ENCODE measurements at places on chromosomes 12 and 14.
A peak's percentile ranks its signal among the peaks of the same experiment; 100 is the strongest.

DNA sequence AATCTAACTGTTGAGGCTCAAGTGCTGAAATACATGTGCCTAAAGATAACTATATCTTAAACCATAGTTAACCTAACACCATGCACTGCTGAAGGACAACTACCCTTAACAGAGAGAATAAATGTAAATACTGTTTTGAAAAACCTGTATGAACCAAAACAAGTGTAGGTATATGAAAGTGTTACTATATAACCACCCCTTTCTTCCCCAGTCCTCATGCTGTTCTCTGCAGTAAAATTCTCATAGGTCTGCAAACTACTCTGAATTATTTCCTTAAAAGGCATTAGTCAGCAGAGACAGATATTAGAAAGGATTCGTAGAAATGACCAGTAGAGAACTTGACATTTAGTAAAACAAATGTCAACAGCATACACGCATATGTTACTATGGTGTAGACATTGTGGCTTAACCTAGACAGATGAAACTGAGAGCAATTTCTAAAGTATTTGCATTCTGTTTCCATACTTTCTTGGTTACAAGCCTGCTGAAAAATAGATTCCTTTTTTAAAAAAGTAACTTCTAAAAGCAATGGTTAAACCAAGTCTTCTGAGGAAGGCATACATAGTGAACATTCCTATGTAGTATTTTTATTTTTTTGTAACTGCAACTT is 13.9 kb downstream of the CSRP2 start:
- DNase-seq, result no peak

GRCh38 chr14:24483604-24484252 is 24.3 kb downstream of the CMA1 start:
- no peak for DNase-seq

DNA sequence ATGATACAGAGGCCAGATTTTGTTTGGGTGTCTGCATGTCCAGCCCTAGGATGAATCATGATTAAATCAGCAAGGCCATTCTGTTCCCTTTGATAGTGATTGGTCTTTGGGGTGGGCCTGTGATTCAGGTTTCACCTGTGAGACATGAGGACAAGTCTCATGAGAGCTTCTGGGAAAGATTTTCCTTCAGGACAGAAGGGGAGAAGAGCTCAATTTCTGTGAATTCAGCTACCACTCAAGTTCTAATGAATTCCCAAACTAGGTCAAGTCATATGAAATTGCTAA is 73.4 kb downstream of the ZNF664 start:
- no peak for DNase-seq

- DNase-seq, result no peak
Observed at GRCh38 chr14:64279704-64280668, 14.2 kb downstream of the ESR2 start.

- DNase-seq, result no peak
Observed at GRCh38 chr12:7907009-7907408, 29.0 kb downstream of the SLC2A3 start.

DNA sequence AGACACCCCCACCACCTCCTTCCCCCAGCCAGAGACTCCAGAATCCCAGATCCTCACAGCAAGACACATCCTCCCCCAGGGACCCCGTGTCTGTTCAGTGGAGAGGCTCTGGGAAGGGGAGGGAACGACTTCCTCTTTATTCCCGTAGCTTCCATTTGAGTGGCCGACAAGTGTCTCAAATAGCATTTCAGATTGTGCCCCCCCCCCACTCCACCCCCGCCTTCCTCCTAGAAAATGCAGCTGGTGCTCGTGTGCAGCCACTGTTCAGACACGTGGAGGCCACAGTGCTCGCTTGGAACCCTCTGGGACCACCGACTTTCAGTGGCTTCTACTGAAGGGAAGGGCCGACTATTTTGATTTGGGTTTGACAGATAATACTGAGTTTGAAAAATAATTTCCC is 14.3 kb downstream of the PPP2R5C start:
- DNase-seq, result no peak

DNA sequence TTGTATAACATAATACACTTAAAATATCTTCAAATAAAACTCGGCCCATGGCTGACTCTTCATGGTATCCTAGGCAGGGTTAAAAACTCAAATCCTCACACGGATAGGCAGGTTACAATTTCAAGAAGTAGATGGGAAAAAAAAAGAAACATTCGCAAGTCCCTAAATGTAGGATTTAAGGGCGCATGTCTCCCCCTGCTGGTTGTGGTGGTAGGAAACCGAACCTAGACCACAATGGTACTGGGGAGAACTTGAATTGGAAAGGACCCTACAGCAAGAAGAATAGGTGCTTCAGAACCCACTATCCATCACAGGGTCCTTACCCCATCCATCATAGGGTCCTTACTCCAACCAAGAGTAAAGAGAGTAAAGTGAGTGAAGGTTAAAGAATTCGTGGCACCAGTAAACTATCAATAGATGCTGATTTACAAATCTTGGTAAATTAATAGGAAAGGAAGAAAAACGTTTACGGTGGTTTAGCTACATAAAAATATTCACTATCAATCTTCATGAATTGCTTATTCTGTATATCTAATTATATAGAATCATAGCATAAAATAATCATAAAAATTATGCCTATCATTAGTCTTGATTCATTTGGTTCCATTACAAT is 3.3 kb upstream of the CIPC start:
- DNase-seq, result peak; percentile 57

- no peak for DNase-seq
Observed at GRCh38 chr12:45268672-45269411, 52.9 kb downstream of the ANO6 start.

DNA sequence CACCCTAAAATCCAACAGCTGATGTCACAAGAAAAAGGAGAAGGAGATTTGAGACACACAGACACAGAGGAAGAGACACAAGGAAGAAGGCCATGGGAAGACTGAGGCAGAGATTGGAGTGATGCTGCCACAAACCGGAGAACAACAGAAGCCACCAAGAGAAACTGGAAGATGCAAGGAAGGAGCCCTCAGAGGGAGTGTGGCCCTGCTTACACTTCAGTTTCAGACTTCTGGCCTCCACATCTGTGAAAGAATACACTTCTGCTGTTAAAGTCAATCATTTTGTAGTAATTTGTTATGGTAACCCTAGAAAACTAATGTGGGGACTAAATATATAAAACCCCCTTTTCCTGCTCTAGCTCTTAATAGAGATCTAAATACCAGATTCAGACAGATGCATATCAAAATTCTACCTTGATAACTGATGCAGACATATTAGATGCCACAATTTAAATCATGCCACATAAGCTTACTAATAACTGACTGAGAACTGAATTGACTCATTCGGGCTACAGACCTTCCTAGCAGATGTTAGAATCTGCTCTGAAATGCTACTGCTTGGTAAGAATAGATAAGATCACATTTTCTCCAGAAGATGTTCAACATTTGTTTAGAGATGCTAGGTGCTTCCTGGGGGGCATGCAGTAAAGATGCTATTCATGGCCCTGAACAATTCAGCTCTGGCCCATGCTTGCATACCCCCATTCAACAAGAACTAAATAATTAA is 113.1 kb upstream of the CCND2 start:
- no peak for DNase-seq

GRCh38 chr12:96120359-96121100 is 73.6 kb upstream of the ELK3 start:
- no peak for DNase-seq

- no peak for DNase-seq
Observed at GRCh38 chr12:52066346-52067080, 3.3 kb upstream of the ATG101 start.

DNA sequence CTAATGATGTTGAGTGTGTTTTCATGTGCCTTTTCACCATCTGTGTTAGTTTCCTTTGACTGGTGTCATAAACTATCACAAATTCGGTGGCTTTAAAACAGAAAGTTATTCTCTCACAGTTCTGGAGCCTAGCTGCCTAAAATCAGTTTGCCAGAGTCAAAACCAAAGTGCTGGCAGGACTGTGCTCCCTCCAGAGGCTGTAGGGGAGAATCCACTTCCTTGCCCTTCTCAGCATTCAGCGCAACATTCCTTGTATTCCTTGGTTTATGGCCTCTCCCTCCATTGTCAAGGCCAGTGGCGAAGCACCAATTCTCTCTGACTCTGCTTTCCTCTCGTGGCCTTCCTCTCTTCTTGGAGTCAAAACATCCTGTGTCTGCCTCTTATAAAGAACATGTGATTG is 174.2 kb upstream of the PDE3A start:
- no peak for DNase-seq

DNA sequence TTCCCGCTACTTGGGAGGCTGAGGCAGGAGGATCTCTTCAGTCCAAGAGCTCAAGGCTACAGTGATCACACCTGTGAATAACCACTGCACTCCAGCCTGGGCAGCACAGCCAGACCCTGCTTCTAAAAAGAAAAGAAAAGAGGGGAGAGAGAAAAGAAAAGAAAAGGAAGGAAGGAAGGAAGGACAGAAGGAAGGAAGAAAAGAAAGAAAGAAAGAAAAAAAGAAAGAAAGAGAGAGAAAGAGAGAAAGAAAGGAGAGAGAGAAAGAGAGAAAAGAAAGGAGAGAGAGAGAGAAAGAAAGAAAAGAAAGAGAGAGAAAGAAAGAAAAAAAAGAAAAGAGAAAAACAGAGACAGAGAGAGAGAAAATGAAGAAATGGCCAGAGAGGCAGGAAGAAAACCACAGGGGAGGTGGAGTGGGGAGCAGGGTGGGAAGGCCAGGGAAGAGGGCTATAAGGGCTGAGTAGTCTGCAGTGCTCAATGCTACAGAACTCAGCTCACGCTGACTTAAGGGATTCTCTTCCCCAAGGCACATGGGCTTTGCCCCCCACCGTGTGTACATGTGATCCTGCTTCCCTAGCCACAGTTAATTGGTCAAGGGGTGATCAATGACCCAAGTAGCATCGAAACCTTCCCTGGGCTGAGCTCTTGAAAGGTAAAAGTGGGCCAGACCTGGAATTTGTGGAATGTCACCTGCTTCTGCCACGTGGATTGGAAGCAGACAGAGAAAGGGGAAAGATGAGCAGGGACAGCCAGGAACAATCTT is 90.4 kb upstream of the TMCC3 start:
- DNase-seq, result no peak

- DNase-seq, result no peak
Observed at GRCh38 chr14:51276605-51277004, 36.6 kb downstream of the TMX1 start.

DNA sequence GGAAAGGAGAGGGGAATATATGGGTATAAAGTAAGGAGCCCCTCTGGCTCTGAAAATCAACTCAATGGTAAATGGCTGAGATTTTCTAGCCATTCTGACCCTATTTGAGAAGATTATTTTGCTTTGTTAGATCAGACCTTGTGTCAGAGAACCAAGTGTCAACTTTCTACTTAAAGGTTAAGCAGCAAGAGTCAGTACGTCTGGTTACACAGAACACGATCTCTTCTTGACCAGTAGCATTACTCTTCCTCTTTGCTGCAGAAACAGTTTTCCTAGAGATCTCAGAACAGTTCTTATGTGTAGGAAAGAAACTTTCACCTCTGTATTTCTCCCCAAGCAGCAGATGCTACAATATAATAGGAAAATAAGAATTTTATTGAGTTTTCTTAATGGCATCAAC is 47.4 kb upstream of the BTG1 start:
- DNase-seq, result no peak

GRCh38 chr14:44609201-44609600 is 102.1 kb upstream of the FSCB start:
- no peak for DNase-seq

GRCh38 chr12:101021911-101022388 is 188.1 kb downstream of the SLC5A8 start:
- DNase-seq, result no peak

- no peak for DNase-seq
Observed at GRCh38 chr14:88599761-88600439, 37.1 kb downstream of the ZC3H14 start.

DNA sequence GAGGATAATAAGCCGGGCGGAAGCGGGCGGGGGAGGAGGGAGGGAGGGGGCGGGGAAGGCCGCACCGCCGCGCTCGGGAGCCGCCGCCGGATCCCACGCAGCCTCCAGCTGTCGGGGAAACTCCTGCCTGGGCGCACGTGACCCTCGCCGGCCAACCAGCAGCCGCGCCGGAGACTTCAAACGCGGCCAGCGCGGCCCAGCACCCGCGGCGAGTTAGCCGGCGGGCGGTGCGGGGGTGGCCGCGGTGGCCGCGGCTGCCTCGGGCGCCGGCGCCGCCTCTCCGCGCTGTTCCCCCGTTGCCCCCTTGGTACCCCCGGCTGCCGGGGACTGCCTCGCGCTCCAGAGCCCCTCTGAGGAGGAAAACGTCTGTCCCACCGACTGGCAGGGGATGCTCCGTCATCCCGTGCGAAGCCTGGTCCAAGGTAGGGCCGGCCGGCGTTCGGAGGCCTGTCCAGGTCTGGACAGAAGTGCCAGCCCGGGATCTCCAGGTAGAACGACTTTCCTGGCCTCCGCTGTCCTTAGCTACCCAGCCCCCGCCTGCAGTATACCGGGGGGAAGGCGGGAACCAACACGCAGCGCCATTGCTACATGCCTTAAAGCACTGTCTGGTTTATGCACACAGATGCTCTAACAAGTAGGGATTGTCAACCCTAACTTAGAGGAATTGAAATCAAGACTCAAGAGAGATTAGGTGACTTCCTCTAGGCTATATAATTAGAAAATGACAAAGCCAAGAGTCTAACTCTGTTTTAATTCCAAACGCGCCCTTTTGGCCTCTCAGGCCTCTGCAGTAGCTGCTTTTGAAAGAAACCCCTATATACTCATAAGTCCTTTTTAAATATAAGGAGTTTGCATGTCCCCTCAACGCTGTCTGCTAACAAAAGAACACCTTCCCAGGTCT is at the start of gene YAF2:
Gene YAF2 (minus strand): TSS at position 9 of the 901 bp plus-strand sequence. CDS start 68 bp downstream, outside the sequence.
- DNase-seq, result peak; percentile 73

- DNase-seq, result no peak
Observed at GRCh38 chr14:78316786-78317185, 146.6 kb downstream of the NRXN3 start.

DNA sequence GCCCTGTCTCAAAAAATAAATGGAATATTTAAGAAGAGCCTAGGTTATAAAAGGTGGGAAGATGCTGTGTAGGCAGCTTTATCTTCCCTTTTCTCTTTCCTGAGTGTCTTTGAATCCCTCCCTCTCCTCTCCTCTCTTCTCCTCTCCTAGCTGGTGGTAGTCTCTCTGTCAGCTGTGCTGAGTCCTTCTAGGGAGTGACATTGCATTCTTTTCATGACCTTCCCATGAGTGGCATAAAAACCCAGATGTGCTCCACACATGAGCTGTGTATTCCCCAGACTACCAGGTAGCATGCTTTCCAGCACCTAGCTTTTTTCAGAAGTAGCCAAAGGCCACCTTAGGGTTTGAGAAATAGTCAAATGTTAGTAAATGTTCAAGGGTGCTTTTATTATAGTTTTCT is 23.6 kb downstream of the SAMD4A start:
- no peak for DNase-seq

DNA sequence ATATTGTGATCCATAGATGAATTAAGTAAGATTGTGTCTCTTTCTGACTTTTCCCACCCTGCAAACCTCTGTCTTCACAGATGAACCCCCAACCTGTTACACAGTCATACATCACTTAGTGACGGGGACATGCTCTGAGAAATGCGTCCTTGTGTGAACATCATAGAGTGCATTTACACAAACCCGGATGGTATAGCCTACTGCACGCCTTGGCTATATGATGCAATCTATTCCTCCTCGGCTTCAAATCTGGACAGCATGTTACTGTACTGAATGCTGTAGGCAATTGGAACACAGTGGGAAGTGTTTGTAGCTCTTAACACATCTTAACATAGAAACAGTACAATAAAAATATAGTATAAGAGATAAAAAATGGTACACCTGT is 7.4 kb upstream of the TESPA1 start:
- no peak for DNase-seq

- no peak for DNase-seq
Observed at GRCh38 chr12:66594688-66595087, 84.2 kb downstream of the GRIP1 start.

- DNase-seq, result no peak
Observed at GRCh38 chr14:99676657-99677056, 7.4 kb upstream of the CYP46A1 start.

- no peak for DNase-seq
Observed at GRCh38 chr14:89455412-89455811, 38.4 kb upstream of the FOXN3 start.

Measured in stimulated activated CD8-positive, alpha-beta memory T cell treated with anti-CD3 and anti-CD28 coated beads, Interleukin-7, amount 100 ng/mL, for 1 hour (primary cell).